ENCODE measurements at places on chromosomes 2 and 18.

DNA sequence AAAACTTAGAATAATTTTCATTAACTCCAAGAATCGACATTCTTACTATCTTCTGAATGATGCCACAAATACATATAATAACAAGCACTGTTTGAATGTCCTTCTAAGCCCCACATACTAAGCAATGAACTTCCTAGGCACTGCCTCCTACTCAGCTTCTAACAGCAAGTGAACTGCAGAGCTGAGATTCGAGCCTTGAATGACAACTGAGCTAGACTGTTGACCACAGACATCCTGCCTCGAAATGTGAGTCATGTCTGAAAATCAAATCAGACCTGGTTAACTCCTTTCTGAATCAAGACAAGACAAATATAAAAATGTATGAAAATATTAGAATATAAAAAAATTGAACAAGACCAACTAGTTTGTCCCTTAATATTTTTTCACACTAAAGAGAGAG lies 108.1 kb downstream of the MYT1L start:
- DNase-seq = no peak

GRCh38 chr18:551404-552061 lies 28.6 kb upstream of the CETN1 start:
- no peak for DNase-seq

- DNase-seq = no peak
Measured at GRCh38 chr18:61926532-61926931, 33.7 kb upstream of the RNF152 start.

- DNase-seq = no peak
Measured at GRCh38 chr2:115549611-115550130, 1107.2 kb downstream of the DPP10 start.

DNA sequence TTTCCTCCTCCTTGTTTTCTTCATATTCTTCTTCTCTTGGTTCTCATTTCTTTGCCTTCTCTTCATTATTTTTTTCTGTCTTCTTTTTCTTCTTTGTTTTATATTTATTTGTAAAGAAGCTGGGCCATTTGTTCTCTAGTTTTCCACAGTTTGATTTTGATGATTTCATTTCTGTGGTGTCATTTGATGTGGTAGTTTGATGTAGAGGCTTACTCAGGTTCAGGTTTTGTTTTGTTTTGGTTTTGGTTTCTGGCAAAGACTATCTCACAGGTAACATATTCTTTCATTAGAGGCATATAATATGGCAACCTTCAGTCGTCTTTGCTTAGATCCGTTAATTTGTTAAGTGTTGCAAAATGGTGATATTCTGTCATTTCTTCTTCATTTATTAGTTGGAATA lies 75.3 kb downstream of the BABAM2 start:
- DNase-seq = no peak

DNA sequence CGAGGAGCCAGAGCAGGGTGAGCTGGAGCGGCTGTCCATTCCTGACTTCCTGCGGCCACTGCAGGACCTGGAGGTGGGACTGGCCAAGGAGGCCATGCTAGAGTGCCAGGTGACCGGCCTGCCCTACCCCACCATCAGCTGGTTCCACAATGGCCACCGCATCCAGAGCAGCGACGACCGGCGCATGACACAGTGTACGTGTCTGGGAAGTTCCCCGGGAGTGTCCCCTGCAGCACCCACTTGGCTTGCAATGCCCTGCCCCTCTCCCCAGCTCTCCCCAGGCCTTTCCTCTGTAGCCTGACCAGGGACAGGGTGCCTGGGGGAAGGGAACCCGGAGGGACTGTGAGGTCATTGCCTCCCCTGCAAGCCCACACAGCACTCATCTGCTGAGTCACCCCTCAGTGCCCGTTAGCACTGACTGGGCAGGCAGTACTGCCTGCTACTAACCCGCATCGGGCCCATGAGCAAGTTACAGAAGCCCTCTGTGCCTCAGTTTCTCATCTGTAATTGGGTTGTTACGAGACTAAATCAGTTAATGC lies 29.4 kb upstream of the GMPPA start:
- no peak for DNase-seq

Data from pons (tissue), 1 donor.